Stimulated activated CD4-positive, alpha-beta T cell treated with anti-CD3 and anti-CD28 coated beads, Interleukin-15, amount 100 ng/mL, for 48 hours (primary cell): ENCODE measurements at places on chromosomes 5 and 9.

DNA sequence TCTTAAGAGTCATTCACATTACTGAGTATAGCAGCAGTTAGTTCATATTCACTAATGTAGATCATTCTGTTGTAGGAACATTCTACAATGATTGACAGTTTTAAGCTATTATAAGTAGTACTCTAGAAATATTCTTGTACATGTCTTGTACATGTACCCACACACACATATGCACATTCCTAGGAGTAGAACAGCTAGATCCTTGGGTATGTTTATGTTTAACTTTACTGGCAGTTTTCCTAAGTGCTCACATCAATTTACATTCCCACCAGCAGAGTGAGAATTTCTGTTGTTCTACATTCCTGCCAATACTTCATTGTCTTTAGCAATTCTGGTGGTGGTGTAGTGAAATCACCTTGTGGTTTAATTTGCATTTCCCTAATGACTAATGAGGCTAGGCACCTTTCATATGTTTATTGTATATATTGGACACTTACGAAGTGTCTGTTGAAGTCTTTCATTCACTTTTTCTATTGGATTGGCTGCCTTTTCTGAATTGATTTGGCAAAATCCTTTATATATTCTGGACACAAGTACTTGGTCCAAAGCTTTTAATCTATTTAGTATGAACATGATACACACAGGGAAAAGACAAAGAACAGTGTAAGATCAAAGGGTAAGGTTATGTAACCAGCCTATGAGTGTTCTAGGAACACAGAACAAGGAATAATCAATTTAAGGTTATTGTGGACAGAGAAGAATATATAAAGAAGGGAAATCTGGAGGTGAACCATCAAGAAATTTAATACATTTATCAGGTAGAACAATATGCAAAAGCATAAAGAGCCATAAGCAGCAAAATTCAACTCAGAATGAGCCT is 95.6 kb downstream of the MLLT3 start:
- DNase-seq = no peak

DNA sequence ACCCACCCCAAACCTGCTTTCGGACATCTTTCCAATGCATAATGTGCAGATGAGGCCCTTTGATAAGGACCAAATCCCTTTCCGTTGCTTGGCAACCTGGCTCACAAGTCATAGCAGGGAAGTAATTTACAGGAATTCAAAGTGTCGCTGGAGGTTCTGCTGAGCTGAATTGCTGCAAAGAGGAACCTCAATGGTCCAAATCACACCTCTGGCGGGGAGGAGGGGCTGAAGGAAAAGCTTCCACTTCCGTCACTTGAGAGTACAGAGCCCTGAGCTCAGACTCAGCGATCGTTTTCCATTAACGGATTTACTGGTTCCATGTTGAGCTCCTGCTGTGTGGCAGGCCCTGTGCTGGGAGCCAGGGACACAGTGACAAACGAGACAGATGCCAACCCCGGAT is 99.3 kb downstream of the KCNIP1 start:
- DNase-seq = no peak

DNA sequence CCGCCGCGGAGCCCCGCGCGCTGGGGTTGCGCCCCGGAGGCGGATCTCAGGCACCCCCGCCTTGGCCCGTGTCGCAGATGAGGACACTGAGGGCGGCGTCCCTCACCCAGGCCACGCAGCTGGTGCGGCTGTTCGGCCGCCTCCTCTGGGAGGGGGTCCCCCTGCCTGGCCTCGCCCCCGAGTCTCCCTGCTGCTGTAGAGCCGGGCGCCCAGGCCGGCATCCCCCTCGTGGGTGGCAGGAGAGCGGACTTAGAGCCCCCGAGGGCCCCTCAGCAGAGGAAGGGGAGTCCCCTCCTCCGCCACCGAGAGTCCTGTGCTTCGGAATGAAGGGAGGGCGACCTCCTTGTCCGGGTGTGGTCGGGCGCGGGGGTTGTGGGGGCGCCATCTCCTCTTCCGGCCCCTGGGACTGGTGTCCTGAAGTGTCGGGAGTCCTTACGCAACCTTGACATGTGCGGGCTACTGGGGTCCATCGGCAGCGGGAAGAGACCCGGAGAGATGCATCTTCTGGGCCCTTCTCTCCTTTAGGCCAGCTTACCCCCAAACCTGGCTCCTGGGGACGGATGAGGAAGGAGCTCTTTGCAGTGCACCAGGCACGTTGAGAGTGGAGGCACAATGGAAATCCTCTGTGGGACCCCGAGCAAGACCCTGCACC is 11.7 kb upstream of the EXOSC2 start:
- DNase-seq = no peak

DNA sequence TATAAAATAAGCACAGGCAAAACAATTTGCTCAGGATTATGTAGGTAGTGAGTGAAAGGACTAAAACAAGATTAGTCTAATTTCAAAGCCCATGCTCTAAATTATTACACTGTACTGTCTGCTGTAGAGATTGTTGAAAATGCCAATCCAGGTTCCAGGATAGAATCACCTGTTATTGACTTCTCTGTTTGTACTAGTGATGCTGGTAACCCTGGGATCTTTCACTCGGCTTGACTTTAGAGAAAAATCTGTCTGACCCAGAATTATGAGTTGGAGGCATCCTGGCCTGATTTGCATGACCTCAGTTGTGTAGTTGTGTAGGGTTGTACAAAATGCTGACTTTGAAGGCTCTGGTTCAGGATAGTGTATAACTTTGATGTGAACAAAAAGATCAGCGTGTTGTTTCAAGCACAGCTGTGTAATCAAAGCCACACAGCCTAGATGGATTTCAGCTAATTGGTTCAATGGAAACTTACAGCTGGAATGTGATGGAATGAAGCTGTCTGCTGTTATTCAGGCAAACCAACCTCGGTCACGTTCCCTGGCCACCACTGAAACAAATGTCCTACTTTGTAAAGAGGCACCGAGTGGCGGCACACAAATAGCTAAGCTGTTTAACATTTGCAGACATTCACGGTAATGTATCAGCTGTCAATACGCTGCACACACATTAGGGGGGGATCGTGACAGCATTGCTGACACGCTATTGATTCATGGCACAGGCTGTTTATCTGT is 340.3 kb downstream of the KCTD16 start:
- DNase-seq = no peak

- no peak for DNase-seq
Observed at GRCh38 chr5:128844354-128844923, 120.8 kb upstream of the SLC27A6 start.

- no peak for DNase-seq
Observed at GRCh38 chr5:14236757-14237156, 93.6 kb downstream of the TRIO start.

DNA sequence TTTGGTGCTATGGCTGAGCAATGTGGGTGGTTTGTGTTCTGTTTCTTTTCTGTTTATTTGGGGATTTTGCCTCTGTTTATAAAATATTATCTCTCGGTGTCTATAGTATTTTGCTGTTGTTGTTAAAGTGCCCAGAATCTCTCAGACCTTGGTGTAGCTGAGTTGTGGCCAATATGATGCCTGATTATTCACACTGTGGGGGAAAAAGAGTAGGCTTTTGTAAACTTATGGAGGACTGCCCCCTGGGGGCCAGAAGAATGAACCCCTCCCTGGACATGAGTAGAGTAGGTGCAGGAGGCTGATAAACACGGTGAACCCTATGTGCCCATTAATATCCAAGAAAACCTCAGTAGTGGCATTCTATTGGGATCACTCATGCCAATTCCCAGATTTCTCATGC is 49.0 kb upstream of the DPYSL3 start:
- DNase-seq = no peak

DNA sequence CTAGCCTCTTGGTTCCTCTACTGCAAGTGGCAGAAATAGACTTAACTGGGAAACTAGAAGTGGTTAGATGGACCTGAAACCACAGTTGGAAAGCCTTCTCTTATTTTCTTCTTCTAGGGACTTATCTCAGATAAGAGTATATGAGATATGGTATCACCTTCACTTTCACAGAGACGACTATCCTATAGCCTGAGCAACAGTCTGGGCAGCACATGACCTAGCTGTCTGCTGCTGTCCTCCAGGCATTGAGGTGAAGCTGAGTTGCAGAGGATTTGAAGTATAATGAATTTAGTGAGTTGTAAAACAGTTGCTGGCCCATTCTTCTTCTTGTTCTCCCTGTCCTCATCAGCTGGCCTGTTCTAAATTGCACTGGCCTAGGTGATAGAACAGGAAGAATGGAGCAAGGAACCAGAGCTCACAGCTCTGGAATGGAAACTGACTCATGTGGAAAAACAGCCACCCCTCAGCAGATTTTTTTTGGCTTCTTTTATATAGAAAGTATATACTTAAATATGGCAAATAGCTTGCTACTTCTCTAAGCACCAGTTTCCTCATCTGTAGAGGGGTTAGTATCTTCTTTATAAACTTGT is 27.8 kb downstream of the RECK start:
- DNase-seq = no peak

DNA sequence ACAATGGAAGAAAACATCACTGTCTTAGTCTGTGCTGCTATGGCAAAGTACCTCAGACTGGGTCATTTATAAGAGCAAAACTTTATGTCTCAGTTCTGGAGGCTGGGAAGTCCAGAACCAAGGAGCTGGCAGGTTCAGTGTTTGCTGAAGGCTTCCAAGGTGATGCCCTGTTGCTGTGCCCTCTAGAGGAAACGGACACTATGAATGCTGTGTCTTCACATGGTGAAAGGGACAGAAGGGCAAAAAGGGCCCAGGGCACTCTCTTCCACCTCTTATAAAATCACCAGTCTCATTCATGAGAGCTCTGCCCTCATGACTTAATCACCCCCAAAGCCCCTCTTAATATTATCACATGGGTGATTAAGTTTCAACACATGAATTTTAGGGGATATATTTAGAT is 143.5 kb downstream of the FANCC start:
- DNase-seq = no peak

- DNase-seq = no peak
Observed at GRCh38 chr9:137383784-137384756, 38.9 kb downstream of the EXD3 start.

DNA sequence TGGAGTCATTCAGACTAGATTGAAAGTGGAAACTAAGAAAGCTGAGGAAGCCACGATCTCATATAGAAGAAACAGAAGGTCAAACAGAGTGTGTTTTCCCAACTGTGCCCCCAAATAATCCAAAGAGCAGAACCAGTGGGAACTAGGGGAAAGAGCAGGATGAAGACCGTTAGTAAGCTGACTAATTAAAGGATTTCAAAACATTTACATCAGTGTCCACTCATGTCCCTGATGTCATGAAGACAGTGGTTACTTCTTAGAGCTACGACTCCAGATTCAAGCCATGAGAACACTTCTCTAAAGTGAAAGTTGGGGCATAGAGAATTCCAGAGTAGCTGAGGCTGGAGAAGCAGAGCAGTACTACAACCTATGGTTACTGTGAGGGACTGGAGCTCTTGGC is 119.6 kb upstream of the SLC12A2 start:
- DNase-seq = no peak

- DNase-seq = no peak
Observed at GRCh38 chr5:134994560-134995156, 27.0 kb downstream of the CATSPER3 start.

DNA sequence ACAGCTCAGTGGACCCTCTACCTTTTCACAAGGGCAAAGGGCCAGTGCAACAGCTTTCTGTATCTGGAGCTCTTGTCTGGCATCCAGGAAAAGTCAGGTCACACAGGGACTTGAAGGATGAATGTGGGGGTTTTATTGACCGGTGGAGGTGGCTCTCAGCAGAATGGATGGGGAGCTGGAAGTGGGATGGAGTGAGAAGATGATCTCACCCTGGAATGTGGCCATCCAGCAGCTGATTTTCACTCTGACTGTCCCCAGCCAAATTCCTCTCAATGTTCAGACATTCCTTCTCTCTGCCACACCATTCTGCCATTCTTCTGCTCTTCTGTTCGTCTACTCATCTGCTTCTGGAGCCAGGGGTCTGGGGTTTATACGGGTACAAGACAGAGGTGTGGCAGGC is 1119.9 kb downstream of the TAF11L14 start:
- DNase-seq = no peak
